HFFc6 (cell line): ENCODE measurements at places on chromosomes 5 and 9. TPM values are rescaled to one million over a fixed set of nuclear protein-coding genes. Genes with fewer than 3 reads are reported as not detected.
A peak's percentile ranks its signal among the peaks of the same experiment; 100 is the strongest.

- H3K4me3 ChIP-seq, result no peak overlapping the region
- peaks cover 29% of the 10 kb centered on the region for H3K36me3 ChIP-seq
- no peak overlapping the region for H3K27ac ChIP-seq
- no peaks in the 10 kb centered on the region for H3K27me3 ChIP-seq
Observed at GRCh38 chr5:93436083-93436482, 144.9 kb downstream of the NR2F1-AS1 start.

- no peaks in the 10 kb centered on the region for H3K36me3 ChIP-seq
- H3K27me3 ChIP-seq, result peaks cover 7% of the 10 kb centered on the region
- H3K4me3 ChIP-seq, result no peak overlapping the region
- H3K27ac ChIP-seq, result no peak overlapping the region
- no peak for DNase-seq
- peaks cover 10% of the 10 kb centered on the region for H3K4me1 ChIP-seq
Observed at GRCh38 chr5:168853972-168854371, 274.8 kb upstream of the PANK3 start.

GRCh38 chr5:431001-431710 is 11.8 kb upstream of the EXOC3 start:
- H3K27me3 ChIP-seq, result peaks cover 28% of the 10 kb centered on the region
- H3K4me1 ChIP-seq, result peaks cover 30% of the 10 kb centered on the region
- peak overlapping the region; percentile 46; the same call in 1 of the 2 replicates for H3K27ac ChIP-seq
- peak overlapping the region; percentile 18; the same call in 1 of the 2 replicates for H3K4me3 ChIP-seq

DNA sequence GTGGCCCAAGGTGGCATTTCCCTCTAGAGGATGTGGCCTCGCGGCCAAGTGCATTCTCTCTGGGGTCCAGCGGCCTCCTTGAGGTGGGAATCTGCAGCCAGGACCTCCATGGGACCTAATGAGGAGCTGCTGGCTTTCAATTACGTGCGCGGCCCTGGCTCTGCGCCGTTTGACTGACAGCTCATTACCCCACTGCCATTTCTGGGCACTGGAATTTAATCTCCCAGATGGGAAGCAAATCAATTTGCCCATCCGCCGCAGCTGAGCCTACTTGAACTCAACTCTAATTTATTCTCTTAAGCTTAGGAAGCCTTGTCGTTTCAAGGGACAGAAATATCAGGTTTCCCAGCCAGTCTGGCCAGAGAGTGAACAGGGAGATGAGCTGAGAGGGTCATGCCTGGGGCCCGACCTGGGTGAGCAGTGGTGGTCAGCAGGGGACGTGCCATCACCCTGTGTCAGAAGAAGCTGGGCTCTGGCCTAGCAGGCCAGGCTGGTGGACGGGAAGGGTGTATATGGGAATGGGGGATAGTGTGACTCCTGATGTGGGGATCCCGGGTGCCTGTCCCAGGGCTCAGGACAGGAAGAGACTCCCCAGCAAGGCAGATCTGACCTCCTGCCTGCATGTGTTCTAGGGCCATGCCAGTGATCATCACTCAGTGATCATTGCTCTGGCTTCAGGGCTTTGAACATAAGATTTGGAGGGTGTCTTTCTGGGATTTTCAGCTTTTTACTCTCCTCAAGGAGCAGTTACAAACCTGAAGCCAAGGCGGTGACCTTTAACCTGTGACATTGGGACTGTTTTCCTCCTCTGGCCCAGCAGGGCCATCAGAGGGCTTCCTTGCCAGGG is 69.7 kb downstream of the MACROH2A1 start:
- H3K4me3 ChIP-seq, result no peak overlapping the region
- peaks cover 2% of the 10 kb centered on the region; the same call in 1 of the 2 replicates for H3K36me3 ChIP-seq
- DNase-seq, result no peak
- peaks cover 31% of the 10 kb centered on the region for H3K4me1 ChIP-seq

DNA sequence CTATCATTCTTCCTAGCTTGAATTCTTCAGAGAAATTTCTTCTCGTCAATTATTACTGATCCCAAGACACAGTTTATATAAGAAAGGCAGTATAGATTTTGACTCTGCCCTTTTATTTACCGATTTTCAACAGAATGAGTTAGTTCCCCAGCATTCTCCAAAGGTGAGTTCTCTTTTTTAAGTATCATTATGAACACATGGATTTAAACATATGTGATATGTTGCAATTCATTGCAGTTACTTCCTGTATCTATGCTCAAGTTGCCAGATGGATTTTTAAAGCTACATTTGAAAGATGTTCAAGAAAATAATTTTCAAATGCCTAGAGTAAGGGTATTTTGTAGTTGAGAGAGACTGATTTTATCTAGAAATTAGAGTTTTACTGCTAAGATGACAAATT is 8.4 kb downstream of the WDR41 start:
- H3K4me3 ChIP-seq, result no peak overlapping the region
- no peaks in the 10 kb centered on the region for H3K4me1 ChIP-seq
- H3K27ac ChIP-seq, result no peak overlapping the region

DNA sequence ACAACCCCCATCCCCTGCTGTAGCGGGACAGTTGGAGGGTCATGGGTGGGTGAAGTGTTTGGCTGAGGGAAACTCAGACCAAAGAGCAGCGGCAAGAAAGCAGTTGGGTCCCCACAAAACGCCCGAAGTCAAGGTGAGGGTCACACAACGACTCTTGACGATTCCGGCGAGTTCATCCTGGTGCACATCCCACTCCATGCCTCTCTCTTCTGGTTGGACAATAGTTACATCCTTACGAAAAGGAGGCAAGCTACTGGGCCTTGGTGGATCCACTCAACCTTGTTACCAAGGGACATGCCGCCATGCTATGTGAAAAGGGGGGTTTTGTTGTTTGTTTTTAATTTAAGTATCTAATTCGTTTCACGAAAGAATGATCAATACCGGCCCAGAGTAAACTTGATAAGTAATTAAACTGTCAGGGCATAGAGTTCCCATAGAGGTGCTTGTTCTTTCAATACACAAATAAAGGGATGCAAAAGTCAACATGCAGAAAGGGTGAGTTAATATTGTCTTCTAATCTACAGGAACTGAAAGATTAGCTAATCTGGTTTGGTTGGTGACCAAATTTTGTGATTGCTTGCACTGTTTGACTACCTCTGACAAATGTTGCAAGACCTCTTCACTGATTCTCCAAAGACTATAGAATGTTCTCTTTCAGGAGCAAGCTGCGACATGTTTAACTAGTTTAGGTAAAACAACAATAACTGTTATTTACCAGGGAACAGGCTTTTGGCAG is 732 bp upstream of the SMIM15 start:
- peaks cover 45% of the 10 kb centered on the region for H3K4me1 ChIP-seq
- H3K27me3 ChIP-seq, result no peaks in the 10 kb centered on the region; the same call in 1 of the 2 replicates
- peak overlapping the region; percentile 97 for H3K4me3 ChIP-seq
- peak overlapping the region; percentile 96 for H3K27ac ChIP-seq

DNA sequence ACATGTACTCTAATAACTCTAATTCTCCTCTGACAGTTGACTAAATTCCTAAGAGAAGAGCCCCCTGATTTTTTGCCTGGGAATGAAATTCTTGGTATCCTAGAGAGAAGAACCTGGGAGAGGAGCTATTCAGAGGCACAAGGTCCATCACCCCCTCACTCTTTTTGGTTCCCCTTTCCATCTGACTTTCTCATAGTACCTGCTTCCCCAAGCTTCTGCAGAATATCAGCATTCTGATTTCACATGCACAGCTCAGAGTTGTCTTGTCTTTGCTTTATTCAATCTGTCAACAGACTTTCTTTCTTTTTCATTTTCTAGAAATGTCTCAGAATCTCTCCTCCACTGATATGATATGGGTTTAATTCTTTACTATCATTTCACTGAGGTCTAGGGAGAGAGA is 141.5 kb upstream of the FBXL17 start:
- H3K27ac ChIP-seq, result no peak overlapping the region
- peaks cover 3% of the 10 kb centered on the region for H3K27me3 ChIP-seq
- H3K4me3 ChIP-seq, result no peak overlapping the region
- H3K4me1 ChIP-seq, result 0 out of 2 replicates have a peak, but pooled peaks cover 6% of the 10 kb centered on the region
- DNase-seq, result no peak
- H3K36me3 ChIP-seq, result no peaks in the 10 kb centered on the region

GRCh38 chr9:34594177-34594576 is 4.7 kb upstream of the CNTFR start:
- H3K27me3 ChIP-seq, result peaks cover 56% of the 10 kb centered on the region
- H3K4me1 ChIP-seq, result no peaks in the 10 kb centered on the region
- H3K36me3 ChIP-seq, result no peaks in the 10 kb centered on the region
- no peak overlapping the region for H3K27ac ChIP-seq

DNA sequence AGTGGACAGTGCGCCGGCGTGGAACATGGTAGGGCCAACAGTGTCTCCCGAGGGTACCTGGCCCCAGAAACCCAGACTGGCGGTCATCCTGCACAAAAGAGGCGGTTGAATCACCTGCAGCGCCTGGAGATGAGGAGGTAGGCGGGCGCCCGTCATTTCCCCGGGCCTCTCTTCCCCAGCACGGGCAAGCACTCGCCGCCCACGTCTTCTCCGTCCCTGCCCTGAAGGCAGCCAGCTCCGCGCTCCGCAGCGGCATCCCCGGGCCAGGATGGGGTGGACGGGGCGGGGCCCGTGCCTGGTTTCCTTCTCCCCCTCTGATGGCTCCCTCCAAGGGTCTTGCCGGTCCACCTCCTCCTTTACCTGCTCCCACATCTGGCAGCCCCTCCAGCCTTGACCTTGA is 27.1 kb upstream of the N4BP3 start:
- peaks cover 10% of the 10 kb centered on the region; the same call in 1 of the 2 replicates for H3K4me1 ChIP-seq
- no peak overlapping the region for H3K4me3 ChIP-seq
- DNase-seq, result no peak
- H3K36me3 ChIP-seq, result peaks cover 2% of the 10 kb centered on the region; the same call in 1 of the 2 replicates

DNA sequence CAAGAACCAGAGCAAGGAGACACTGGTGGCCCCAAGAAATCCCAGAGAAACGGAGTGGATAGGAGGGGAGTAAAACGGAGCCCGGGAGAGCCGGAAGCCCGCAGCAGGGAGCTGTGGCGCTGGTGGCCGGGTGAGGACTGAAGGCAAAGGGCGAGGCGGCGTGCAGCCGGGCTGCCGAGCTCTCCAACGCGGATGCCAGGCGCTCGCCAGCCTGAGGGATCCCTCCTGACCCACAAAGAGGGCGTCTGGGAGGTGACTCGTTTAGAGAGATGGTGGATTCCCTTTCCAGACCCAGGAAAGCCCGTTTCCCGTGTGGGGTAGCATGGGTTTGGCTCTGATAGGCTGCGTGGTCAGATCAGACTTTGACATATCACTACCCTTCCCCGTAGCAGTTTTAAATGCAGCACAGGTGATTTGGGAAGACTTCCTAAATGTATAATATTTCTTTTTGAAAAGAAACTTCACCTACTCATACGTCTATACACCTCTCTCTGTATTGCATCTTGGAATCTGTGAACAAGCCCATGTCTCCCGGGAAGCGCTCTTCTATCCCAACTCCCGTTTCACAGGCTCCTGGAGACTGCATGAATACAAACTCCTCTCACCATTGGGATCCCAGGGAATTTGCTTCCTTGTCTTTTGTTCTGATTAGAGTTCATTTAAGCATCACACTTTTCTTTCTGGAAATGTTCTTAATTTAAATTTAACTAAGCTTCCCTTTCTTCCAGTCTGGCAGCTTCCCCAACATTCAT is 158.1 kb downstream of the C9orf152 start:
- H3K27me3 ChIP-seq, result peaks cover 8% of the 10 kb centered on the region
- H3K27ac ChIP-seq, result peak overlapping the region; percentile 92
- no peak for DNase-seq

- no peak overlapping the region for H3K4me3 ChIP-seq
- DNase-seq, result peak; percentile 57
- no peak overlapping the region for H3K27ac ChIP-seq
- H3K27me3 ChIP-seq, result no peaks in the 10 kb centered on the region
- H3K36me3 ChIP-seq, result peaks cover 34% of the 10 kb centered on the region
Observed at GRCh38 chr5:115573133-115573532, 28.6 kb upstream of the FEM1C start.

DNA sequence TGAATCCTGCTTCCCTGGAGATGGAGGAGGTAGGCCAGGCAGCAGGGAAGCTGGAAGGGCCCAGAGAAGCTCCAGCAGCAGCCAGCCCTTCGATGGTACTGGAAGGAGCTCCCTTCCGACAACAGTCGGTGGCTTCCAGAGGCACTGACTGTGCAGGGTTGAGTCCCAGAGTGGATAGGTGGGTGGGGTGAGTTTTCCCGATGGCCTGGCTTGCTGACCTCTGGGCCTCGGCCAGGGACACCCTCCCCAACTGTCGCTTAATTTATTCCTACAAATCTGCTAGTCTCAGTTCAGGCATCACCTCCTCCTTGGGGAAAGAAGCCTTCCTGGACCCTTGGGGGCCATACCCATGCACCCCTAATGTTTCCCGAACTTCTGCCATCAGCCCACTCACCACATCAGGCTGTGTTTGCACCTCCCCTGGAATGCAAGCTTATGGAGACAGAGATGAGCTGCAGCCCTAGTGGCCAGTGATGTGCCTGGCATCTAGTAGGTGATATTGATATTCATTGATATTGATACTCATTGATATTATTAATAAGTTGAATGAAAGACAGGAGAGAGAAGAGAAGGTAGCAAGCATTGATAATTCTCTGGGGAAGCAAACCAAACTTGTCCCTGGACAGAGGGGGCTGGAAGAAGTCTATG is 104.6 kb upstream of the BOD1 start:
- no peak overlapping the region for H3K4me3 ChIP-seq
- no peaks in the 10 kb centered on the region; the same call in 1 of the 2 replicates for H3K36me3 ChIP-seq

GRCh38 chr5:99379187-99379586 is 450.4 kb upstream of the CHD1 start:
- H3K4me3 ChIP-seq, result no peak overlapping the region
- no peaks in the 10 kb centered on the region for H3K36me3 ChIP-seq
- no peak overlapping the region for H3K27ac ChIP-seq
- DNase-seq, result no peak
- H3K4me1 ChIP-seq, result no peaks in the 10 kb centered on the region
- H3K27me3 ChIP-seq, result no peaks in the 10 kb centered on the region

- H3K4me3 ChIP-seq, result peak overlapping the region; percentile 75
- H3K27ac ChIP-seq, result peak overlapping the region; percentile 89
- H3K27me3 ChIP-seq, result no peaks in the 10 kb centered on the region
- peaks cover 11% of the 10 kb centered on the region for H3K36me3 ChIP-seq
- H3K4me1 ChIP-seq, result peaks cover 78% of the 10 kb centered on the region
Observed at GRCh38 chr5:138844812-138845513, 30.2 kb downstream of the LRRTM2 start.

DNA sequence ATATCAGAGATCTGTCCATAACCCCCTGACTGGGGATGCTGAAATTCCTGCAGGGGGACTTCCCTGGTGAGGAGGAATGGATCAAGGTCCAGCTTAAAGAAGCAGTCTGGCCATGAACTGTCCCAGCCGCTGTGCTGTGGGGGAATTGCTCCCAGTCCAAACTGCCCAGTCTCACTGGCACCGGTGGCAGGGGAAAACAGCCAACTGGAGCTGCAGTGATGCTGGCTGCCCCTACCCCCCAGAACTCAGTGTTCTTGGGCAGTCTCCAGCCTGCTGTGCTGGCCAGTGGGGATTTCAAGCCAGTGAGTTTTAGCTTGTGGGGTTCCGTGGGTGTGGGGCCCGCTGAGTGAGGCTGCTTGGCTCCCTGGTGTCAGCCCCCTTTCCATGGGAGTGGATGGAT is 306.5 kb upstream of the RPS23 start:
- no peaks in the 10 kb centered on the region for H3K4me1 ChIP-seq
- no peak overlapping the region for H3K27ac ChIP-seq
- H3K4me3 ChIP-seq, result no peak overlapping the region
- no peak for DNase-seq

- no peak overlapping the region for H3K27ac ChIP-seq
- no peak overlapping the region for H3K4me3 ChIP-seq
- no peaks in the 10 kb centered on the region for H3K4me1 ChIP-seq
- DNase-seq, result peak; percentile 32
- H3K36me3 ChIP-seq, result no peaks in the 10 kb centered on the region
Observed at GRCh38 chr5:67493676-67494075, 297.1 kb upstream of the CD180 start.

Gene AIF1L
- 0.13 and 0.37 TPM in 2 replicates for total RNA-seq

Gene GADD45G
- not detected in 2 replicates for total RNA-seq

Gene ADAMTS19
- total RNA-seq, result not detected in 3 replicates

Gene LRRC26
- not detected in 3 replicates for total RNA-seq

Gene DMGDH
- total RNA-seq, result 0.82 TPM in 1 of 3 replicates, not detected in the others

Gene PLK2
- 46.7 to 73.9 TPM (median 72.9 TPM) in 3 replicates for total RNA-seq

Gene LEAP2
- total RNA-seq, result 0.13 to 0.35 TPM in 2 of 3 replicates, not detected in the other

Gene PTPN3
- total RNA-seq, result not detected in 3 replicates
